Vagina (tissue), 2 donors: ENCODE measurements at places on chromosomes 4 and X.

GRCh38 chr4:75527482-75527881 is 13.2 kb downstream of the THAP6 start:
- no peak for DNase-seq

DNA sequence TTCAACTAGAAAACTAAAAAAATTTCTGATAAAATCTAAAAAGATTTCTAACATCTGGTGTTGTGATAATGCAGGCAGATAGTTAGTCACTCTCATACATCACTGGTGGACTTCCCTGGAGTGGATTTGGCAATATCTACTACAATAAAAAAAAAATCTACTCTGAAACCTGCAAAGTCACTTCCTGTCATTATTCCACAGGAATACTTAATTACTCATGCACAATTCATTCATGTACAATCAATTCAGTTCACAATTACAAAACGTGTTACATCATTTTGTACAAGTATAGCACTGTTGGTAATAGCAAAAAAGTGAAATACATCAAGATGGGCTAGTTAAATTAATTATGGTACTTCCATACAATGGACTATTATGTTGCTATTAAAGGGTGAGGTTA is 16.5 kb upstream of the RHOH start:
- no peak for DNase-seq

DNA sequence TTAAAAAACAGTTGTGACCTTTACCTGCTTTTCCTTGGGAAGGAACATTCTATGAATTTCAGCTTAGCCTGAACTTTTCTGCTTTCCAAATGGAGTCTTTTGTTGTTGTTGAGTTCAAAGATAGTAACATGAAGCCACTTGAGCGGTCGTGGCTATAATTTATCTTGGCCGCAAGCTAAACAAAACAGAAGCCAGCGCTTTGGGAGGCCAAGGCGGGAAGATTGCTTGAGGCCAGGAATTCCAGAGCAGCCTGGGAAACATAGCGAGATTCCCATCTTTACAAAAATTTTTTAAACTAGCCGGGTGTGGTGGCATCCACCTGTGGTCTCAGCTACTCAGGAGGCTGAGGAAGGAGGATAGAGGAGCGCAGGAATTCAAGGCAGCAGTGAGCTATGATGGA is 29.9 kb downstream of the TKTL1 start:
- no peak for DNase-seq

DNA sequence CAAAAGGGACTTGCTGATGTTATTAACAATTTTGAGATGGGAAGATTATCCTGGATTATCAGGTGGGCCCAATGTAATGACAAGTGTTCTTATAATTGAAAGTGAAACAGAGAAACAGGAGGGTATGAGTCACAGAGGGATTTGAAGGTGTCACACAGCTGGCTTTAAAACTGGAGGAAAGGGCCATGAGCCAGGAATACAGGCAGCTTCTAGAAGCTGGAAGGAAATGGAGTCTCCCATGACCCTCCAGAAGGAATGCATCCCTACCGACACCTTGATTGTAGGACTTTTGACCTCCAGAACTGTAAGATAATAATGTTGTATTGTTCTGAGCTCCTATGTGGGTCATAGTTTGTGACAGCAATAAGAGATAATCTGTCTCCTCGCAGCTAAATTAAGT is 98.0 kb upstream of the STIM2 start:
- DNase-seq, result no peak

GRCh38 chrX:123961268-123962005 is at the start of gene STAG2:
TSS of gene STAG2 (plus strand) at chrX:123961706. CDS start at chrX:124022628, 60,922 bp downstream.
- DNase-seq, result no peak

DNA sequence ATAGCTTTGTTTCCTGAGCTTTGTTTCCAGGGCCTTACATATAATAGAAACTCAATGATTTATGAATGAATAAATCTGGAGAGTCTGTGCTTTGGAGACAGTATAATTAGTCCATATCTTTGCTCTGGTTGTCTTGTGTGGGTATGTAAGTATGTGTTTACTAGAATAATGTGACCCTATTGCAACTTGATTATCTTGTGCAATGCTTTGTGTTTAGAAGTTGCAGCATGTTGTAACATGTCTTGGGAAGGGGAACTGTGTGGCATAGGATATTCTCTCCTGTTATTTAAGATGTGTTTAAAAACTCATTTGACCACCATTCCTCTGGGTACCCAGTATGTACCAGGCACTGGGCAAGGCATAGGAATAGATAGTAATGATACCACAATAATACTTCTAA is 6.1 kb downstream of the SPATA18 start:
- DNase-seq, result no peak

- DNase-seq, result no peak
These were observed 141.4 kb downstream of the GALNTL6 start for GRCh38 chr4:171954650-171955049.

- no peak for DNase-seq
These were observed 669 bp downstream of the TMEM150C start for GRCh38 chr4:82560853-82561785.

- DNase-seq, result no peak
These were observed 65.9 kb downstream of the CC2D2A start for GRCh38 chr4:15535599-15535998.

GRCh38 chr4:185677637-185678314 is 134.2 kb downstream of the SORBS2 start:
- DNase-seq, result no peak

DNA sequence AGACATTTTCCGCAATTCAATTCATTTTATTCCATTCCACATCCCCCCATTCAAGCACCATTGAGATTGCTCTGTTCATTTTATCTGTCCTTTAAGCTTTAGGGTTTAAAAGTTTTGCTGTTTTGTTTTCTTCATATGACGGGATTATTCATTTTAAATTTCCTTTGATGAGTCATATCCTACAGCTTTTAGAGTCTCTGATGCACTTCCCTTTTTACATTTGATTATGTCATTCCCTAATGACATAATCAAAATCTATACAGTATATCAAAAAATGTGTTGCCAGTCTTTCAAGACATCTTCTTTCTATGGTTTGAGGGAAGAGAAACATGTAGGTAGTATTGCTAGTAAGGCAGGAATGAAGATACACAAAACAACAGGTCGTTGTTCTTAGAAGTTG is 456.3 kb downstream of the PDGFC start:
- DNase-seq, result no peak

DNA sequence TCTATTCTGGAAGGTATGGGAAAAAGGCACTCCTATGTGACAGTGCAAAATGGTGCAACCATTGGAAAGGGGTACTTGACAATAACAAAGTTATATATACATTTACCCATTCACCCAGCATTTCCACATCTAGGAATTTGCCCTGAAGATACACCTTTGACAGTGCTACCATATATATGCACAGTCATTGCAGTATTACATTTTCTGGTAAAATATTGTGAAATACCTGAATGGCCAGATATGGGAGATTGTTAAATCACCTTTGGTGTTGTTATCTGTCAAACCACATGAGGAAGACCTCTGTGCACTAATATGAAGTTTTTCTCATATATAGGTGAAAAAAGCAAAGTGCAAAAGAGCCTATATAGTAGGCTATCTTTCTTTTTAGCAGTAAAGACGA is 53.5 kb downstream of the SMAD1 start:
- no peak for DNase-seq

DNA sequence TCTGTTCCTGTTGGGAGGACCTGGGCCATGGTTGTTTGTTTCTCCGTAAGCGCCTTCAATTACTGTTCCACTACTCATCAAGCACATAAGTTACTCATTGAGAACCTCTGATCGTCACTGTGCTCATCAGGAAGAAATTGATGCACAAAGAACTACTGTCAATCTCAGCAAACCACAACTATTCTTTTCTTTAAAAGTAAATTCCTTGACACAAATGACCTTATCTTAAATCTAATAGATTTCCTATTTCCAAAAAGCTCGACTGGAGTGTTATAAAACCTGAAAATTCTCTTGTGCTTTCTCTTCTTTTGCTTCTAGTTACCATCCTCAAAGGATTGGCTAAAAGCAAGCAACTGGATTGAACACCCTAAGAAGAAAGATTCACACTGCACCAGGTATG is at the start of gene MUC7:
Gene MUC7 (plus strand): TSS at position 301 of the 400 bp plus-strand sequence. CDS start 1,825 bp downstream, outside the sequence.
- DNase-seq, result no peak

- DNase-seq, result no peak
These were observed 168.8 kb upstream of the FRG1 start for GRCh38 chr4:189771696-189772361.

DNA sequence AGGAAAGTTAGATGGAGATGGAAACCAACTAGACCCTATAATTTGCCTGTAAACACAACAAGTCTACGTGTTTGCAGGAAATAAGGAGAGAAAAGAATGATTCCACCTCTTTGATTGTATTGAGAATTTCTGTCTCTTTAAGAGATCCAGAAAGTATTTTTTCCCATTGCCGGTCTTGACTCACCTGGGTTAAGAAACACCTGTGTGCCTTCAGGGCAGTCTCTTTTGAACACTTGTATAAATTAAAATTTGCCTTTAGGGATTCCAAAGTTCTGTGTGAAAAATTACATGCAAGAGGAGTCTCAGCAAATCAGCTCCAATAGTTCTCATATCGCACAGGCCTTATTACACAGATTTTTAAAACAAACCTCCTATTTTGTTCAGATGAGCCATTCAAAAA is 46.0 kb upstream of the SMAD1 start:
- no peak for DNase-seq

GRCh38 chr4:86938771-86939520 is 4.1 kb downstream of the AFF1 start:
- DNase-seq, result no peak

- DNase-seq, result no peak
These were observed 4.6 kb upstream of the MAD2L1 start for GRCh38 chr4:120071192-120071795.

DNA sequence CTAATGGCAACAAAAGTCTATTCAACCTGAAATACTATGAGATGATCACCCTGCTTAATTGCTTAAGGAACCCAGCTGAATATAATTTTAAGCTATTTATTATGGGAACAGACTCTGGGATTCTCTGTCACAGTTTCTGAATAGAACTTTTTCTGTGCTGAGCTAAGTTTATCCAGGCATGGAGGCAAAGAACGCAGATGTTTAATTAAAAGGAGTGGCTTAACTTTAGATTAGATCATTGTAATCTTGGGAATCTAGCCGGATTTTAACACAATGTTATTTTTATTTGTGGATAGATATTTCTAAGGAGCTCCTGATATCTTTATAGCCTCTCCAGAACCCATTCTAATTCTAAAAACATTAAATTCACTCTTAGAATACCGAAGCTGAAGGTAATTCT is 353.4 kb downstream of the STIM2 start:
- DNase-seq, result no peak

GRCh38 chr4:26288355-26288909 is 32.4 kb upstream of the RBPJ start:
- DNase-seq, result no peak

DNA sequence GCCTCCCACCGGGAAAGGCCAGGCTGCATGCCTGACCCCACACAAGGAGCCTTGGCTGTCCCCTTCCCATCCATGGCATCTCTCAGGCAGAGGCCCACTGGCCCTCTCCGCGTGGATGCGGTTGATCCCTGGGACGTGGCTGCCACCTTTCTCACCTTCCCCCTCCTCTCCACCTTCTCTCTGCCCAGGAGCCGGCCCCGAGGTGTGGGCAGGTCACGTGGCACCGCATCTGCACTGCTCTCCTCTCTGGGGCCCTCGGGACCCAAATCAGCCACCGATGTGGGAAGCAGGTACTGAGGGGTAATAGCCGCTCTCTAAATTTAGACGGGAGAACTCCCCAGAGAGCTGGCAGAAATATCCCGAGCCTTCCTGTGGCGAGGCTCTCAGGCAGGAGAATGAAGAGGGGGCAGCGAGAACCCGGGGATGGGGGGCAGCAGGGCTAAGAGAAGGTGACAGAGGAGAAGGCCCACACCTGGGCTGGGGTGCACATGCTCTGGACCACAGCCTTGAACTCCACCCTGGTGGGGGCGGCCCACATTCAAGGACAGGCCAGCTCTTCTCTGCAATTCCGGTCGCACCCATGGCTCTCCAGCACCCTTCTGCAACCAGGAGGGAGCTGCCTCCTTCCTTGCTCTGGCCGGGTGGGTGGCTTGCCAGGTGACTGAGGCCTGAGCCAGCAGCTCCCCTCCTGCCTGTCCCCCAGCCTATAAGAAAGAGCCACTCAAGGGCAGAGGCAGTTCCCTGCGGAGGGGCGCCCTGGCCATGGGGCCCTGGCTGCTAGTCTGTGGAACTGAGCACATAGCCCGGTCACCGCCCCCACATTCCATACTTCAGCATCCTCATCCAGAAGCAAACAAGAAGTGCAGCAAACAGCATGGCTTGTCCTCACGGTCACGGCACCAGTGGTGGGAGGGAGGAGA is 9.6 kb upstream of the DUSP9 start:
- DNase-seq, result no peak

DNA sequence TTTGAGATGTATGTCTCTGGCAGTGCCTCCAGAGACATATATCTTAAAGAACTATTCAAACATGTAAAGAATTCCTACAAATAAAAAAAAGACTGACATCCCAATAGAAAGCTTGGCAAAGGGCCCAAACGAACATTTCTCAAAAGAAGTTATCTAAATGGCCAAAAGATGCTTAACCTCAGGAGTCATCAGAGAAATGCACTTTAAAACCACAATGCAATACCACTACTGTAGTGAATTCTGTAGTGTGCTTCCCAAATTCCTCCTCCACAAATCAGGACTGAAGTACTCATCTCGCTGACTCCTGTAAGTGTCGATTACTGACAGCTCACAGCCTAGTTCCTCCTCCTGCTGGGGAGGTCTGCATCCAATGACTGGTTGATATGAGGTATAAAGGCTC is 129.0 kb upstream of the MAMLD1 start:
- no peak for DNase-seq

GRCh38 chrX:140744085-140744484 is 34.5 kb downstream of the LINC00632 start:
- DNase-seq, result no peak

DNA sequence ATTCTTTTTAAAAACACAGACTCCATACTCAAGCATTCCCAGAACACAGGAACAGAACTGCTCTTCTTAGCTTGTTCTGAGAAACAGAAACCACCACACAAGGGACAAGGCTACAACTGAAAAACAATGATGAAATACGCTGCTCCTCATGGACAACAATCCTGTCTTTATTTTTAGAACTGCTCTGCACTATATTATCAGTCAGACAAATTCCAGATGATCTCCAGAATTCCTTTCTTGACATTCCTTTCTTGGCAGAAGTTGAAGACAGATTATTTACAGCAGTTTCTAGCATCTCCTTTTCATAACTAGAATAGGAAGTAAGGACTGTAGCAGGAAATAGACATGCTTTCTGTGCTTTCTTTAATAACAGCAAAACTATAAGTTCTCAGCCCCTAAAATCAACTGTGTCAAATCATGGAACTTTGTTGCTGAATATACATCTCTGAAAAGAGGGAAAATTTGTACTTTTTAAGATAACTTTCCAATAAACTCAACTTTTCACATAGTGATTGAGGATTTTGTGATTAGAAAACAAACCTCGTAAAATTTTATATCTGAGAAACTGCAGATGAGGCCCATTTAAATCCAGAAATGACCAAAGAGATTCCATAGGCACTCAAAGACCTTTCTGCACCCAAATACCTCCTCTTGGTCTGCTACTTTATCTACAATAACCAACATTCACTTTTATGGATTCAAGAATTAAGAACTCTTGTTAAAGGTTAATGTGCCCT is 35.9 kb downstream of the ANTXR2 start:
- no peak for DNase-seq
